Calu3 (cell line): ENCODE measurements at places on chromosomes 2 and 18. TPM values are rescaled to one million over a fixed set of nuclear protein-coding genes. Genes with fewer than 3 reads are reported as not detected.
A peak's percentile ranks its signal among the peaks of the same experiment; 100 is the strongest.

GRCh38 chr18:34976899-34977837 is 64.0 kb upstream of the MAPRE2 start:
- peak overlapping the region; percentile 83 for H3K27ac ChIP-seq
- DNase-seq, result peak; percentile 90
- H3K27me3 ChIP-seq, result no peaks in the 10 kb centered on the region
- H3K4me1 ChIP-seq, result peaks cover 30% of the 10 kb centered on the region

GRCh38 chr2:176088937-176089842 is 3.3 kb upstream of the HOXD13 start:
- H3K36me3 ChIP-seq, result no peaks in the 10 kb centered on the region
- DNase-seq, result no peak
- no peak overlapping the region for H3K27ac ChIP-seq
- H3K4me1 ChIP-seq, result no peaks in the 10 kb centered on the region
- H3K4me3 ChIP-seq, result no peak overlapping the region

- H3K27ac ChIP-seq, result peak overlapping the region; percentile 77
- no peak overlapping the region for H3K4me3 ChIP-seq
- DNase-seq, result peak; percentile 73
- no peaks in the 10 kb centered on the region for H3K27me3 ChIP-seq
- peaks cover 50% of the 10 kb centered on the region for H3K4me1 ChIP-seq
These were observed 96.2 kb downstream of the CABLES1 start for GRCh38 chr18:23231340-23232021.

- H3K36me3 ChIP-seq, result no peaks in the 10 kb centered on the region
- peaks cover 16% of the 10 kb centered on the region for H3K4me1 ChIP-seq
- no peaks in the 10 kb centered on the region for H3K27me3 ChIP-seq
- DNase-seq, result no peak
- no peak overlapping the region for H3K27ac ChIP-seq
- no peak overlapping the region for H3K4me3 ChIP-seq
These were observed 42.6 kb upstream of the MAP4K3 start for GRCh38 chr2:39479696-39480095.

GRCh38 chr2:198611201-198611600 is 806.8 kb downstream of the PLCL1 start:
- peaks cover 15% of the 10 kb centered on the region for H3K4me1 ChIP-seq
- H3K36me3 ChIP-seq, result peaks cover 3% of the 10 kb centered on the region

DNA sequence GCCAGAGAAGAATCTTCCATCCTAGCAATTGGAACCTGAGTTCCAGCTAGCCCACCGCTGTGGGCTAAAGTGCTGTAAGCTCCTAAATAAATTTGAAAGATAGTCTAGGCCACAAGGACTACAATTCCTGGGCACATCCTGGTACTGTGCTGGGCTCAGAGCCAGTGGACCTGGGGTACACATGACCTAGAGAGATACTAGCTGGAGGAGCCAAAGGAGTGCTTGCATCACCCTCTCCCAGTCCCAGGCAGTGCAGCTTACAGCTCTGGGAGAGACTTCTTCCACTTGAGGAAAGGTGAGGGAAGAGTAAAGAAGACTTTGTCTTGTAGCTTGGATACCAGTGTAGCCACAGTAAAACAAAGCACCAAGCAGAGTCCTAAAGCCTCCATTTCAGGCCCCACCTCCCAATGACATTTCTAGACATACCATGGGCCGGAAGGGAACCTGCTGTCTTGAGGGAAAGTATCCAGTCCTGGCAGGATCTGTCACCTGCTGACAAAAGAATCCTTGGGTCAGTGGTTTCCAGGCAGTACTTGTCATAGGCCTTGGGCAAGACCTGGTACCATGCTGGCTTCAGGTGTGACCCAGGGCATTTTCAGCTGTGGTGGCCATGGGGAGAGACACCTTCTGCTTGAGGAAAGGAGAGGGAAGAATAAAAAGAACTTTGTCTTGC is 89.5 kb downstream of the TMEM185B start:
- H3K27me3 ChIP-seq, result no peaks in the 10 kb centered on the region
- no peak overlapping the region for H3K27ac ChIP-seq
- H3K4me3 ChIP-seq, result no peak overlapping the region
- H3K36me3 ChIP-seq, result no peaks in the 10 kb centered on the region

SGPP2 gene
- total RNA-seq, result 48.8 and 56.9 TPM in 2 replicates

LINC00305 gene
- not detected in 2 replicates for total RNA-seq

RFX8 gene
- total RNA-seq, result not detected in 2 replicates

LIPG gene
- 36.6 and 44.0 TPM in 2 replicates for total RNA-seq

RBM43 gene
- 5.2 and 6.1 TPM in 2 replicates for total RNA-seq
